ENCODE measurements at places on chromosomes 2 and 18.

DNA sequence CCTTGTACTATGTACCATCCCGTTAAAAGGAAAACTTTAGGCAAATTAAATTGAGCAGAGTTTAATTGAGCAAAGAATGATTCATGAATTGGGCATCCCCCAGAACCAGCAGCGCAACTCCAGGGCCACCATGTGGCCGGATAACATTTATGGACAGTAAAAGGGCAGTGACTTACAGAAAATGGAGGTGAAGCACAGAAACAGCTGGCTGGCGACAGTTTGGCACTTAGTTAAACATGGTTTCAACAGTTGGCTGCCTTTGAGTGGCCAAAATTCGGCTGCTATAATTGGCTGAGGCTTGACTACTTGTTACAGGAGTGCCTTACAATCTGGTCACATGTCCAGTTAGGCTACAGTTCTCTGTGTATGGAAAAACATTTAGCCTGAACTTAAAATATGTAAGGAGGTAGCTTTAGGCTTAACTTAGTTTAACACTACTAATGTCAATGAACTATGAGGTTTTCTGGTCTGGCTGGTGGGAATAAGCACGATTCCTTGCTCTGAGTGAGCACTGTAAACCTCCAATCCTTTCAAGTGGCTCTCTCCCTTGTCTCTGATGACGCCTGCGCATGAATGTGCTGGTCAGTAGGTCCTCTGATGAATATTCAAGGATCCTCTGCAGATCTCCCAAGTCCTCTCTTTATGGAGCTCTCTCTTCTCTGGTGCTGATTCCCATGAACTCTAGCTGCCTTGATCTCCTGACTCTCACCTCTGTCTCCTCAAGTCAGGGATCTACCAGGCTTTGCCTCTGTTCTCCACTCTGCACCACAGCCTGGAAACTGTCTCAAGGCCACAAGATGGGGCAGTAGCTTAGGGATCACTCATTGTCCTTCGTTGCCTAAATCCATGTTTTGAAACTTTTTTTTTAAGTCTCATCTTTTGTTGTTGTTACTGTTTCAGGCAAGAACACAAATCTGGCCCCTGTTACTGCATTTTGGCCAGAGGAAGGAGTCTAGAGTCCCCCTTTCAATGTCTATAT, 24.4 kb upstream of the RAB31 start:
- DNase-seq = peak; percentile 74

- DNase-seq = no peak
Observed at GRCh38 chr2:41933046-41933420, 114.8 kb upstream of the PKDCC start.

GRCh38 chr18:48163738-48164115, 233.3 kb upstream of the SMAD2 start:
- DNase-seq = no peak

GRCh38 chr18:68459968-68460367, 254.9 kb downstream of the TMX3 start:
- no peak for DNase-seq

GRCh38 chr2:43033016-43033270, 193.5 kb downstream of the ZFP36L2 start:
- DNase-seq = no peak

DNA sequence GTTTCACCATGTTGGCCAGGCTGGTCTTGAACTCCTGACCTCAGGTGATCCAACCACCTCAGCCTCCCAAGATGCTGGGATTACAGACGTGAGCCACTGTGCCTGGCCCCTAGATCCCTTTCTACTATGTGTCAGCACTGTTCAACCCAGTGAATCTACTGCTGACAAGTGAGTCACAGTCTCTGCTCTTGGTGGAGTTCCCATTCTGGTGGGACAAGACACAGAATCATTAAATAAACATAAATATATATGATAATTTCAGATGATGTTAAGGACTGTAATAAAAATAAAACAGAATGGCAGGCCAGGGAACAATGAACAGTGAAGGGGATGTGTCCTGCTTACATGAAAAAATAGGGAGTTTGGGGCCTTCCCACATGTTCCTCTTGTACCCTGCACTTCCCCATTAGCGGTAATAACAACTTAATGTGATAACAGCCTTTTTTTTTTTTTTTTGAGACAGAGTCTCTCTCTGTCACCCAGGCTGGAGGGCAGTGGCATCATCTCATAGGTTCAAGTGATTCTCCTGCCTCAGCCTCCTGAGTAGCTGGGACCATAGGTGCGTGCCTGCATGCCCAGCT, 112.2 kb downstream of the CPO start:
- no peak for DNase-seq

GRCh38 chr2:162092658-162093556, 18.9 kb upstream of the DPP4 start:
- peak; percentile 89 for DNase-seq

GRCh38 chr2:117056376-117056748, 758.1 kb upstream of the DDX18 start:
- no peak for DNase-seq

- DNase-seq = no peak
Observed at GRCh38 chr18:32803568-32803967, 30.7 kb upstream of the KLHL14 start.

DNA sequence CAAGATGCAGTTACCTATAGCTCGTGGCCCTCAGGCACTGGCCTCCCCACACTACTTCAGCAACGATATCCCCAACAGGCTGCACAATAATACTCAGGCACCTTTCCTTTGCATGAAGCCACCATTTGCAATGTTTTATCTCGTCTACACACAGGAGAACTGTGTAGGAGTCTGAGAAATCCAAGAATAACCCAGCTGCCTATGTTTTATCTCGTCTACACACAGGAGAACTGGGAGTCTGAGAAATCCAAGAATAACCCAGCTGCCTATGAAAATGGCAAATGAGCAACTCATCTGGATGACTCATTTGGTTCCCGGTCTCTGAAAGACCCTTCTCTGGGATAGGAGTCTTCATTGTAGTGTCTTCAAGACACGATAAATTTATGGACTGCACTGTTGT, 18.3 kb upstream of the LNPK start:
- DNase-seq = no peak

GRCh38 chr2:54658564-54659071, 64.8 kb upstream of the EML6 start:
- DNase-seq = peak; percentile 13

GRCh38 chr2:99205491-99205890, 24.5 kb downstream of the MRPL30 start:
- DNase-seq = no peak

GRCh38 chr2:224816816-224817215, 100.7 kb upstream of the CCDC195 start:
- DNase-seq = peak; percentile 83

- no peak for DNase-seq
Observed at GRCh38 chr2:50315336-50315735, 716.6 kb downstream of the NRXN1 start.

DNA sequence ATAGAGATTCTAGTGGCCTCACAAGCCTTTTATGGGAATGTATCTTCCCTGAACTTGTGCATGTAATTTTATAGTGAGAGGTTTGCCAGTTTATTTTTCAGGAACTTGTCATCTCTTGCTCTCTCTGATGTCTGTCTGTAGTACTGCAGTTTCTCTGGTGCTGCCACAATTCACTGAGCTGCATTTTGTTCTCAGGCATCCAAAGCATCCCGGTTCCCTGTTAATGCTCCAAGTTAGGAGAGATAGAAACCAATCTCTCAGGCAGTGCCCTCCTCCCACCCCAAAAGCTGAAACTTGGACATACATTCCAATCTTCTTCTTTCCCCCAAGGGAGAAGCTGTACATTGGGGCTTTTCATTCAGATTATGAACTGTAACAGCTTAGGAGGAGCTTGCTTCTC, 30.1 kb upstream of the GRB14 start:
- DNase-seq = no peak

GRCh38 chr2:39875182-39875913, 96.3 kb upstream of the THUMPD2 start:
- DNase-seq = peak; percentile 90

- no peak for DNase-seq
Observed at GRCh38 chr2:12882393-12882792, 165.7 kb downstream of the TRIB2 start.

DNA sequence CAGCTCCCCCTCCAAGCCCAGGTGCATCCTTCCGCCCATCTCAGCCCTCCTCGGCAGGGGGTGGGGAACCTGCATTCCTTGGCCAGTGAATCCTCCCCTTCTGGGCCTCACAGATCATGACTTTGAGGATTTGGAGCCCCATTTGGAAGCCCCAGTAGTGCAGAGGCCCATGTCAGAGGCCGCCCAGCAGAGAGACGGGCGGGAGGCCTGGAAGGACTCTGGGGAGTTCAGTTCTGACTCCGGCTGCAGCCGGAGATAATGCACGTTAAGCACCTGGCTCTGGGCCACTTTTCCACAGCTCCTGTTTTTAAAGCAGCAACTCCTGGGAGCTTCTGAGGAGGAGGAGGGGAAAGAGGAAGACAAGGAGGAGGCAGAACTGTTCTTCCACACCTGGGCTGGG, 14.9 kb downstream of the ATOH8 start:
- DNase-seq = no peak

- DNase-seq = no peak
Observed at GRCh38 chr2:70916291-70916690, 19.4 kb upstream of the ATP6V1B1 start.

- no peak for DNase-seq
Observed at GRCh38 chr2:151972241-151973012, 126.4 kb downstream of the CACNB4 start.

- no peak for DNase-seq
Observed at GRCh38 chr2:41735476-41735875, 312.3 kb upstream of the PKDCC start.

GRCh38 chr18:47795434-47795814, 135.0 kb downstream of the SMAD2 start:
- DNase-seq = no peak

DNA sequence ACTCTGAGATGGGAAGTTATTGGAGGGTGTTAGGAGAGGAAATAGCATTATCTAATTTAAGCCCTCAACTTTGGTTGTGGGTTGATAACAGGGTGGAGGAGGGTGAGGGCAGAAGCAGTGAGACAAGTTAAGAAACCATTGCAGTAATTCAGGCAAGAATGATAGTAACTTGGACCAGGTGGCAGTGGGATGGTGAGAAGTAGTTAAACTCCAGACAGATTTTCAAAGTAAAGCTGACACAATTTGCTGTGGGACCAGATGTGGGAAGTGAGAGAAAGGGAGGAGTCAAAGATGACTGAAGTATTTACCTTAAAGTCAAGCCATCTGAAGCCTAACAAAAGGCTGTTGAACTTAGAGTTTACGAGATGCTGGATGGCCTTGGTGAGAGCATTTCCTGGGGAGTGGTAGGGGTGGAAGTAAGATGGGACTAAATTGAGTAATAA, 163.2 kb upstream of the KLF7 start:
- DNase-seq = no peak

- no peak for DNase-seq
Observed at GRCh38 chr18:41266204-41266603, 688.8 kb upstream of the PIK3C3 start.

DNA sequence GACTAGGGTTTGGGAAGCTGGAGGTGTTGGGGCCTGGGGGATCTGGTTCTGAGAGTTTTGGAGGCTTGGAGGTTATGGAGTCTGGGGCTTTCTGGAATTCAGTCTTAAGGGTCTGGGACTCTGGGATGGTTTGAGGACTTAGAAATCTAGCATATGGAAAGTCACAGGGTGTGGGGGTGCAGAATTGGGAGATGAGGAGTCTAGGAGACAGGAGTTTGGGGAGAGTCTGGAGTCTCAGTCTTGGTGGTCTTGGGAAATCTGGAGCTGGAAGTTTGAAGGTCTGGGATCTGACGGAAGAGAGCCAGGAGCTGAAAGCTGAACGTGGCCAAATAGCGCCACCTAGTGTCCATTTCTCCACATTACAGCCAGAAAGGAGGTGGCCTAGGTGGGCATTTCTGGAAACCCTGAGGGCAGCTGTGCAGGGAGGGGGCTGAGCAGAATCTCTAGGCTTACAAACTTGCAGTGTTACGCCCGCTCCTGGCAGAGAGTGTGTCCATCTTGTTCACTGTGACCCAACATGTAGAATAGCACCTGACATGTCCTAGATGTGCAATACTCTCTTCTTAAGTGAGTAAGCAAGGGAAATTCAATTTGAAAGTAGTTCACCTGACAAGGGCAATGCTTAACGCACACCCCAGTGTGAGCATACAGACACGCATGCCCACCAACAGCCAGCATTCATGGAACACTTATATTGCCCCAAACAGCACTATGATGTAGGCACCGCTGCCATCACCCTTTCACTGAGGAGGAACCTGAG, 204.8 kb downstream of the TFCP2L1 start:
- peak; percentile 29 for DNase-seq

All from HFFc6 (cell line).